ENCODE measurements at places on chromosomes 2 and 18.

- peak; percentile 48 for DNase-seq
These were observed 160.7 kb upstream of the NT5C1B start for GRCh38 chr2:18749912-18750526.

GRCh38 chr18:48219037-48219809 lies 190.0 kb downstream of the ZBTB7C start:
- DNase-seq: no peak

DNA sequence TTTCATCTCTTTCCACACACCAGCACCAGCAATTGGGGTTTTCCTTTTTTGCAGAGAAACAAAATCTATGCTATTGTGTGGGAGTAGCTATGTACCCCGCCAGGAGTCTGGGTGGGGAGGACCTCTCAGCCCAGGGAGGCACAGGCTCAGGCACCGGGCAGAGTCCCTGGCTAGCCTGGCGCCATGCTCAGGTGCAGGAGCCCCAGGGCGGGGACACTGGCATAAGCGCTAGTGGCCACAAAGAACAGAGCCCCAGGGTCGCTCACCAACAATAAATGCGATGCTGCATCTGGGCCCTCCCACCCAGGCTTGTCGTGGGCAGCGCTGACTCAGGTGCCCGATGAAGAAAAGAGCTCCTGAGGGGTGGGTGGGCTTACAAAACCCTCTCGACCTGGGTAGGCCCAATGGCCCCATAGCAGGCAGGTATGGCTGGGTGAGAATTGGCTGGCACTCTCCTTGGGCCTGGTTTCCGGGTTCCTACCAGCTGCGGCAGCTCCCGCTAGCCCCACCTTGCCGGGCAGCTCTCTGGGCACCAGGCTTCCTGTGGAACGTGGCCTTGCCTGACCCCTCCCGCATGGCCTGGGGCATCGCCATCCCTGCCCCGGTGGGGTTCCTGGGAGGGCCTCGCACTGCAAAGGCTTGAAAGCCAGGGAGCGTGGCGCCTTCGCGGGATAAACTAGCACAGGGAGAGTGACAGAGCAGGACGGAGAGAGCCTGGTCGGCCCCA lies 31.8 kb upstream of the COL6A3 start:
- DNase-seq: no peak

GRCh38 chr2:222671259-222672067 lies at the start of gene MOGAT1:
Gene MOGAT1 (plus strand): TSS chr2:222671658. CDS start chr2:222671786, 128 bp downstream.
- peak; percentile 26 for DNase-seq

DNA sequence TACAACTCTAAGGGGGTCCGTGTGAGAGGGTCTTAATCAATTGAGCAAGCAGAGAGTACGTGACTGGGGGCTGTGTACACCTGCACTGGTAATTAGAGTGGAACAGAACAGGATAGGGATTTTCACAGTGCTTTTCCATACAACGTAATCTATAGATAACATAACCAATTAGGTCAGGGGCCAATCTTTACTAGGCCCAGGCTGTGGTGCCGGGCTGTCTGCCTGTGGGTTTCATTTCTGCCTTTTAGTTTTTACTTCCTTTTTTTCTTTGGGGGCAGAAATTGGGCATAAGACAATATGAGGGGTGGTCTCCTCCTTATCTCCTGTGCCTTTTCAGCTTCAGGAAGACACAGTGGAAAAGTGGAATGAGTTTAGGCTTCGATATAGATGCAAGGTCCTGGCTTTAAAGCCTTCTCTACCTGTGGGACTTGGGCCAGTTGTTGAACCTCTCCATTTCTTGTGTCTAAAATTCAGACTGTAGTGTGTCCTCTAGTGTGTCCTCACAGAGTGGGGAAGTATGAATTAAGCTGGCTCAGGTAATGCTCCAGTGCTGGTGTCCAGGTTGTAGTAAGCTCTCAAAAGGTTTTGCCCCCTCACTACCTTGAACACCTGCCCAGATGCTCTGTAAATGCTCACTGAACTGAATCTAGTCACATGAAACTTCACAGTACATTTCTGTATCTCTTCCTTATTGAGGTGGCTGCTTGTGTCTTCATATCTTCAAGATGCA lies 422.8 kb downstream of the SETBP1 start:
- DNase-seq: no peak

- no peak for DNase-seq
These were observed 11.2 kb downstream of the ASPRV1 start for GRCh38 chr2:69950241-69950640.

Data from NCI-H774 (cell line).